ENCODE measurements at places on chromosomes 7 and 10. TPM values are rescaled to one million over a fixed set of nuclear protein-coding genes. Genes with fewer than 3 reads are reported as not detected.
A peak's percentile ranks its signal among the peaks of the same experiment; 100 is the strongest.

DNA sequence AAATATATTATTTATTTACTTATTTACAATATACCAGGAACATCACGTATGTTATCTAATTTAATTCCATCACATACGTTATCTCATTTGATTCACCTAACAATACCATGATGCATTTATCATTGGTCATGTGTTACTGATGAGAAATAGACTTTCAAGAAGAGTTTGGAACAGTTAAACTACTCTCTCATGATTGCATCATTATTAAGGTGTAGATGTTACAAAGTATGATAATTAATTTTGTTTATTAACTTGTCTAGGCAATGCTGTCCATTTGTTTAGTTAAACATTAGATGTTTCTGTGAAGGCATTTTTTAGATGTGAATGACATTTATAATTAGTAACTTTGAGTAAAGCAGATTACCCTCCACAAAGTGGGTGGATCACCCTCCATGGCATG, 32.0 kb upstream of the PCDH15 start:
- DNase-seq = no peak

DNA sequence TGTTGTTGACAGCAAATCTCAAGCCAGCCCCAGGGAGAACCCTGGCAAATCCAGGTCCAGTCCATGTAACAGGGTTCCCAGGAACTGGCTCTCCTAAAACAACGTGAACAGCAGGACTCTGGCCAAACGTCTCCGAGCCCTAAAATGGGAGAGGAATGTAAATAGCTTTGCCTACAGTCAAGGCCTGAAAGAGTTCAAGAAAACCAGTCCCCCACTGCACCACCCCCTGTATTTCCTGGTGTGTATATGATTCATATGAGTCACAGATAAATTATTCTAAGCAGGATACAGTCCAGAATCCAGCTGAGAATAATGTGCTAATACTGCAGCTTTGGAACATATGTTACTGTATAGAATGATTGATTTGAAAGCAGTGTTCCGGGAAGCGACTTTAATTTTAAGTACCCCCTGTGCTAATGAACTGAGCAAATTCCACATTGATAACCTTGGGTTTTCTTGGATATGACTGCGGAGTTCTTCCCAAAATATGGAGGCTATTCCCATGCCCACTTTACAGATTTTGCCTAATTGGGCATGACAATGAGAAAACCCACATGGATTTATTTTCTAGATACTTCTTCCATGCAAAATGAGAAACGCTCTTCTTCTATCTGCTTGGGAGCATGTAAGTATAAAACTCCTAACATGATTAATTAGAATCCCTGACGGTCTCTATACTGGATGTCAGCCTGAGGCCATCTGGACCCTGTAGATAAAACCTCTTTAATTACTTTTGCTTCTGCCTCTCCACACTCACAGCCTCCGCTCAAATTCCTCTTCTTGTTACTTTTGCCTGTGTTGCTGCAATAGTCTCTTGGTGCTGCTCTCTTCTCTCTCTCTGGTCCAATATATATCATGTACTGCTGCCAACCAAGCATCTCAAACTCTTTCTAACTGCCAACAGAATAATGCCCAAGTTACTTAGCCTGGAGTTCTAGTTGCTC, 50.2 kb downstream of the LAMB4 start:
- peak; percentile 77 for DNase-seq

- no peak for DNase-seq
Measured at GRCh38 chr7:44066111-44066460, 719 bp upstream of the PGAM2 start.

GRCh38 chr7:129773871-129774270, 162.4 kb downstream of the NRF1 start:
- DNase-seq = no peak

DNA sequence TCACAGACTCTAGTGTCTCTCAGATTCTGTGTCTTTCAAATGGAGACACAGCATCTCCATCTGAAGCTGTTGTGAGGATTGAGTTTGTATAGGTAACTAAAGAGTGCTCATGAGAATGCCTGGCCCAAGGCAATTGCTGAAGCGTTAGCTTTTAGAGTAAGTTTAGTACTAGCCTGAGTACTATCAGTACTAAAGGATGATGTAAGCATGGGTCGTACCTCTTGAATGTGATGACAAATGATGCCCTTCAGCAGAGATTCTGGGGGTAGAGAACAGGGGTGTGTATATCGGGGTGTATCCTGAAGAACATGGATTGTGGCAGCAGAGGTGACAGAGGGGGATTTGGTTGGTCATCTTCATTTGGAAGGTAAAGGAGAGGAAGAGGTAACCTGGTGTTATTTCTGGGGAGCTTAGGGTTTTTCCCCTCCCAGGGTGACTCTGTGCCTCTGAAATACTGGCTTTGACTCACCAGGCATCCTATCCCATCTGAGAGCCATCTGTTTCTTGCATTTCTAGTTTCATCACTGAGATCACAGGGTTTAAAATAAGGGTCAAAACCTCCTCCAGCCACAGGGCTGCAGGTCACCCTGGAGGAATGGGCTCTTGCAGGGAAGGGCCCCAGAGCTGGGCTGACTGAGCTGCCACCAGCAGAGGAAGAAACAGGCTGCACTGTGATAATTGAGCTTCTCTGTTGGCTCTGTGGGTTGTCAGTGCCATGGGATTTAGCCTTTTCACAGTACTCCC, 756.0 kb downstream of the KCNMA1 start:
- DNase-seq = no peak

- no peak for DNase-seq
Measured at GRCh38 chr7:100360135-100360854, 2.4 kb downstream of the PILRB start.

DNA sequence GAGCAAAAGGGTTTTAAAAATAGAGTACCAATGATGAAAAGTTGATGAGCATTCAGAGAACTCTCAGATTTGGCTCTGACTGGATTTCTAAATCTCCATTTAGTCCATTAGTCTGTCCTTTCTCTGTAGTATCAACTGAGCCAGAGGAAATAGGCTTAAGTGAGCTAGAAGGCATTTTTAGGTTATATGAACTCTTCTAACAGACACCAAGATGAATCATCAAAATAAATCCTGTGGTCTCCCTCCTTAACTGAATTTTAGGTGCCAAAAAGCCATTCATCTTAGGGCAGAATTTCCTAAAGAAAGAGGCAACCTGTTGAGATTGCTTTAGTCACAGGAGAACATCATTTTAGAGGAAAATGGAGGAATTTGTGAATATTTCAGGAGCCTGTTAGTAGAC, 305.1 kb downstream of the AUTS2 start:
- DNase-seq = no peak

GRCh38 chr10:77428691-77429395, 208.8 kb downstream of the KCNMA1 start:
- peak; percentile 55 for DNase-seq

DNA sequence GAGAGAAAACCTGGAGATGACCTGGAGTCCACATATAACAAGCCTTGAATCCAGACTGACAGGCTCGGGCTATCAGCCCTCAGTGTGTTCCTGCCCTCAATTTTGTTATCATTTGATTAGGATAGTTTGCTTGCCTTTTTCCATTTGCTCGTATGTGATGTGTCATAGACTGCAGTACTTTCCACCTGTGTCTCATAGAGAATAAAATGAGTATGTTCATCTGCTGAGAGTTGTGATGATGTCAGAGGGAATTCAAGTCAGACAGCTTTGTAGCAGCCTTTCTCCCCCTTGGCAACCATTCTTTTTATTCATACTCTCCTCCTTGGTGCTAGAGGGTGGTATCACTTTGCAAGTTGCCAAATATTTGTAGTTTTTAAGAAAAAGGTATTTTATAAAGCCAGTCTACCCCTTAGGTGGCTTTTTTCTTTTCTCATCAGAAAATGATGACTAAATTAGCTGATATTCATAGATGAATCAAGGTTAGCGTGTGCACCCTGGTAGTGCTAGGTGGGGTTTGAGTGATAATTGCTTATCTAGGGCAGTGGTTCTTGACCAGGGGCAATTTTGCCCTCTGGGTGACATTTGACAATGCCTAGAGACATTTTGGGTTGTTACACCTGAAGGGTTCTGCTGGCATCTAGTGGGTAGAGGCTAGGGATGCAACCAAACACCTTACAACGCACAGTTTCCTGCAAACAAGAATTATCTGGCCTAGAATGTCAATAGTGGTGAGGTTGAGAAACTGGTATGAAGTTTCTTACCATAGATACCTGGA, 5.4 kb downstream of the SGPL1 start:
- DNase-seq = no peak

- DNase-seq = no peak
Measured at GRCh38 chr10:11832042-11832441, 8.9 kb downstream of the PROSER2 start.

DNA sequence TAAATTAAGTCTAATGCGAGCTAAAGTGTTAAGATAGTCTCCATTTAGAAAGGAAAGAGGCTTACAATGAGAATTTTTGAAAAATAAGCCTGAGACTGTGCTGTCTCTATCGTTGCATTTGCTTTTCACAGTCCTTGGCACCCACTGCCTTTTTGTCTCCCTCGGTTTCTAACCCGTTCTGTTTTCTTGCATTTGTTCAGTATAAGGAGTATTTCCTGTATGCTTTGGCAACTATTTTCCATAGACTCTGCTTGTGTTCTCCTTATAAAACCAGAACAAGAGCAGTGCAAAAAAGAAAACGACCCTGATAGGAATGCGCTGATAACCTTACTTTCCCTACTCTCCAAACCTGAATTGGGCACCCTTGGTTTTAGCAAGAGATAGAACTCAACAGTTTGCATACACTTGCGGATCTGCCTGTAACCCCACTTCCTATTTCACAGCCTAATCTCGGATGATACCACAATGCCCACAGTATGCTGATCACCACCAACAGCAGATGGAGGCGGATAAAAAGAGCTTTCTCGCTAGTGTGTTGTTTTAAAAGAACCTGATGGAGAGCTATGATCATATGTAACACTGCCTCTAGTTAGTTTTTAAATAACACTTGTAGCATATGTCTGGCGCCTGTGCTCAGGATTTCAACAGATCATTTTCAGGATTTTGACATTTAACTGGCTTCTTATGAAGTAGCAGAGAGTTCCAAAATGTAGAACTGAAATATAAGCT, 1.6 kb upstream of the ARHGAP12 start:
- no peak for DNase-seq

DNA sequence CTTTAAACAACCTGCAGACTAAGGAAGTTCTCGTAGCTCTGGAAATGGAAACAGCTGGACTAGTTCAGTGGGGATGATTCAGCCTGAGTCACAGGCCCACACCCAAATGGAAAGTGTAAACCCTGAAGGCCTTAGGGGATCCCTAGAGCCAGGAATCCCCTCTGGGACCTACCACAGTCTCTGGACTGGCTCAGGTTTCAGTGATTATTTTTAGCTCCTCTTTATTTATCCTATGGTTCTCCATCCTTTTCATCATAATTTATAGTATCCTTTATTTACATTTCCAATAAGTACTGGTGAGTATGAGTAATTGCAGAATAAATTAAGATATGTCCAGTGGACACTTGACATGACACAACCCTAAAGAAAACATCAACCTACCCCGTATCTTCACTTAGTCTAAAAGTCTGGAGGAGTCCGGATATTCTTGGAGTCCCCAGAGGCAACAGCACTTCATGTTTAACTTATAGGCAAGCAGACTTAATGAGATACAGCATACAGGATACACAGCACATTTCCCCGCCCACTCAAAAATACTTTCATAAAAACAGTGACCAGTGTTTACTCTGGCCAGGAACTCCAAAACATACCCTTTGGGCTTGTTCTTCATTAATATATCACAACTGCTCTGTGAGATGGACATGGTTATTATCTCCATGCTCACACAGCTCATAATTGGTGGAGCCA, 28.4 kb upstream of the SEMA3E start:
- no peak for DNase-seq

GRCh38 chr7:99579956-99580777, 17.9 kb upstream of the TMEM225B start:
- peak; percentile 73 for DNase-seq

GRCh38 chr7:81516898-81517297, 252.9 kb downstream of the HGF start:
- no peak for DNase-seq

Gene TIAL1
- polyA plus RNA-seq = 209 TPM

Gene CALML5
- not detected for polyA plus RNA-seq

Gene ACHE
- polyA plus RNA-seq = 2.5 TPM

Gene PDE1C
- polyA plus RNA-seq = 5.6 TPM

Gene PRKAG2
- 18.6 TPM for polyA plus RNA-seq

Gene NPSR1
- polyA plus RNA-seq = not detected

Gene MYOZ1
- polyA plus RNA-seq = 2.7 TPM

All from left lung (tissue), 14 donors.